Vagina (tissue), 2 donors: ENCODE measurements at places on chromosomes 3 and 15. TPM values are rescaled to one million over a fixed set of nuclear protein-coding genes. Genes with fewer than 3 reads are reported as not detected.

DNA sequence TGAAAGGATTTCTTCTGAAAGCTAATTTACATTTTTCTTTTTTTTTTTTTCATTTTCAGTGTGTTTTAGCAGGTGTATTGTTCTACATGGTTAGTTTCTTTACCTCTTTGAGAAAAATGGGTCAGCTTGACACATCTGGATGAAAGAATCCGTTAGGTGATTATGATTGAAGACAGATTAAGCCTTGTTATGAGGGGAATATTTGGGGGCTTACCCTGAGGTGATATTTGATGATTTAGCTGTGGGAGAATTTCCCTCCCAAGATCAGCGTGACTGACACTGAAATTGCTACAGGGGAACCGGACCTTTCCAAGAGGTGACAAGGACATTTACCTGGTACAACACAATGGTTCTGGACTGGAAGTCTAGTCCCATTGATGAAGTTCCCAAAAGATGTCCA lies 147.5 kb downstream of the NFKBIZ start:
- H3K27me3 ChIP-seq: no peaks in the 10 kb centered on the region
- no peaks in the 10 kb centered on the region for H3K4me1 ChIP-seq
- H3K4me3 ChIP-seq: no peak overlapping the region
- no peak for DNase-seq
- H3K27ac ChIP-seq: no peak overlapping the region
- no peaks in the 10 kb centered on the region for H3K36me3 ChIP-seq

Gene RPL22L1
- total RNA-seq: 36.1 TPM

DNA sequence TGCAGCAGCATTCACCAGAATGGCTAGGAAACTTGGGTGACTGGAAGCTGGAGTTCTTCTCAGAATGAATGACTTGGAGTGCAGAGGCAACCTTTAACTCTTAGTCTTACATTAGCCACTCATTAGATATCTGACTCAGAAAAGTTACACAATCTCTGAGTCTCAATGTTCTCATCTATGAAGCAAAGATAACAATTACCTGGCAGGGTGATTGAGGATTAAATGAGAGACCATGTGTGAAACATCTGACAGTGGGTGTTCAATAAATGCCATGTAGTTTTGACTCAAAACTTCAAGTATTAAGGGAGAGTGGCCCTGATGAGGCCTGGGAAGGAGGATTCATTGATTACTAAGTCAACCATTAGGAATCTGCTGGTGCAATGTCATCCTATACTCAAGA lies 48.3 kb downstream of the MRPL3 start:
- H3K27me3 ChIP-seq: no peaks in the 10 kb centered on the region
- no peak overlapping the region for H3K4me3 ChIP-seq
- H3K36me3 ChIP-seq: no peaks in the 10 kb centered on the region
- DNase-seq: no peak

- H3K4me3 ChIP-seq: no peak overlapping the region
- no peaks in the 10 kb centered on the region for H3K4me1 ChIP-seq
- DNase-seq: no peak
- H3K27ac ChIP-seq: no peak overlapping the region
- no peaks in the 10 kb centered on the region for H3K36me3 ChIP-seq
Observed at GRCh38 chr15:32852771-32853170, 135.0 kb downstream of the GREM1 start.

GRCh38 chr15:101446518-101447167 lies 42.9 kb downstream of the PCSK6 start:
- no peaks in the 10 kb centered on the region for H3K27me3 ChIP-seq
- no peak for DNase-seq
- H3K36me3 ChIP-seq: no peaks in the 10 kb centered on the region
- no peak overlapping the region for H3K27ac ChIP-seq

Gene LRRC31
- not detected for total RNA-seq

Gene CTXN2
- total RNA-seq: not detected

DNA sequence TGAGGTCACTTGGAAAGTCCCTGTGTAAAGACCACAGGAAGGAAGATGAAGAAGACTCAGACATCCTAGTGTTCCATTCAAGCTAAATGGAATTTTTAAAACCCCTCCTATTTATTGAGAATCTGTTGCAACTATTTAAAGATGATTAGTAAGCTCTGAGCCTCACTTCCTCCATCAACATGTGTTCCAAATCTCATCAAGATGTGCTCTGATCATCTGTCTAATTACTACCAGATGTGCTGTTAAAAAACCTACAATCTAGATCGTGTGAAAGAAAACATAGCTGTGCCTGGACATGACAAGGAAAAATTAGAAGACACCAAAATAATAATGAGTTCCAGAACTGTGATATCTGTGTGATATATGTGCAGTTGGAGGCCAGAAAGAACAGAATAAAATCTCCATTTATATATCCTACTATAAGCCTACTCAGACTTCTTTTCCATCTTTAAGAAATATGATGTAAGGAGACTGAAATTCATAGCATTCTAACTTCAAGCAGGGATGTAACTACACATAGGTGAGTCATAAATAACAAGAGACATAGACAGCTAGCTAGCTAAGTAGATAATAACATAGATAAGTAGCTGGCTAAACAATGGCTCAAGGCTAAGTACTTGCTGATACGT lies 7.8 kb downstream of the XPC start:
- no peak overlapping the region for H3K4me3 ChIP-seq
- H3K4me1 ChIP-seq: peaks cover 4% of the 10 kb centered on the region
- no peaks in the 10 kb centered on the region for H3K36me3 ChIP-seq
- H3K27me3 ChIP-seq: no peaks in the 10 kb centered on the region
- H3K27ac ChIP-seq: no peak overlapping the region

DNA sequence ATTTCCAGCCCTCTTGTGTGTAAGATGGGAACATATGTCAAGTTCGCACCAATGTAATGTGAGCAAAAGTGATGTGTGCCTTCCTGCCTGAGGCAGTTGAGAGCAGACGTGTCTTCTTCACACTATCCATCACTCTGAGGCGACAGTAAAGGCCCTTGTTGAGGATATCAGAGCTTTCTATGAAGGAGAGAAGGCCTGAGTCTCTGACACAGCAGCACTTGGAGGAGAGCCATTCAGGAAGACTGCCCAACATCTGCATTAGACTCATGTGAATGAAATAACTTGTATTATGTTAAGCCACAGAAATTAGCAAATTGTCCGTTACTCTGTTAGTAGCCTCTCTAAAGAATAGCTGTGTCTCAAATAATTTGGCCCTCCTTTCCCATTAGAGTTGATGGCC lies 108.8 kb upstream of the CCDC54 start:
- no peaks in the 10 kb centered on the region for H3K36me3 ChIP-seq
- no peak for DNase-seq
- no peaks in the 10 kb centered on the region for H3K4me1 ChIP-seq
- H3K27ac ChIP-seq: no peak overlapping the region
- H3K27me3 ChIP-seq: no peaks in the 10 kb centered on the region

DNA sequence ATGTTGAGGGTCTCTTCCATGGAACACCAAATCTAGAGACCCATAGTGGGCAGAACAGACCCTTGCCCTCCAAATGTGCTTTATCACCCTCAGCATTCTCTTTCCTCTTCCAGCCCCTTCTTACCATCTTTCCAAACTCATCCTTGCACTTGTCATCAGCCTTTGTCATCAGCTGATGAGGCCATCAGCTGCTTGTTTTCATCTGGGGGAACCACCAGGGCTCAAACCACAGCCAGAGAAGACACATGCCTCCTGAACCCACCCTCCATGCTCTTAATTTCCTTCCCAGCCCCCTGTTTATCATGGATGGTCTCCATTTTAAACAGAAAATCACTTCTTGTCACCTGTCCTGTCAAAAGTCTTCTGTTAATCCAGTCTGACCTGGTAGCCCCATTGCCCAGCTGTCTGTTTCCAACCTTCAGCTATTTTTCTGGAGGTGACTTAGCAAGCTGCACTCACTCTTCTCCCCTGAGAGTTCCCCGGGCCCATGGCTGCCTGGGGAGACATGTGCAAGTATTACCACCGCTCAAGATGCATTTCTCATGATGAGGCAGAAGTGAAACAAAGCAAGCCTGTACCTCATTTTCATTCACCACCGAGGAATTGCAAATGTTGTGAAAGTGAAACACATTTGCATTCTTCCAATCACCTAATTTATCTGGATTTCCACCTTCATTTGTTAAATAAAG lies 14.7 kb upstream of the SYNM start:
- no peaks in the 10 kb centered on the region for H3K4me1 ChIP-seq
- no peaks in the 10 kb centered on the region for H3K27me3 ChIP-seq
- H3K27ac ChIP-seq: no peak overlapping the region
- DNase-seq: no peak

DNA sequence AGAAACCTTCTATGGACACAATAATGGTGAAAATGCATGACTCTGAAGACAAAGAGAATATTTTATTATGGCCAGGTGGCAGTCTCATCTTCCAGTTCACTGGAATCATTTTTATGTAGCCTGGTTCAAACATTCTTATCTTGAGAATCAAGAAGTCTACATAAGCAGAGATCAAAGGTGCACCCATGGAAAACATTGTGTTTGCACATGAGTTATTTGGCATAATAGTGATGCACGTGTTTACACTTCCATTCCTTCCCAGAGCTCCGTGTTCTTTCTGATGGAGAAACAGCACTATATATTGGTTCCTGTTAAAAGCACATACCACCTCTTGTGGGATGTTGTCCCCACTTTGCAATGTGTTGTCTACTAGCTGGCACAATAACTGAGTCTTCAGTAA lies 572.2 kb downstream of the GRM7 start:
- no peaks in the 10 kb centered on the region for H3K36me3 ChIP-seq
- no peak overlapping the region for H3K4me3 ChIP-seq
- no peaks in the 10 kb centered on the region for H3K4me1 ChIP-seq
- no peak for DNase-seq
- H3K27me3 ChIP-seq: no peaks in the 10 kb centered on the region

Gene CATSPER2
- total RNA-seq: 9.1 TPM

DNA sequence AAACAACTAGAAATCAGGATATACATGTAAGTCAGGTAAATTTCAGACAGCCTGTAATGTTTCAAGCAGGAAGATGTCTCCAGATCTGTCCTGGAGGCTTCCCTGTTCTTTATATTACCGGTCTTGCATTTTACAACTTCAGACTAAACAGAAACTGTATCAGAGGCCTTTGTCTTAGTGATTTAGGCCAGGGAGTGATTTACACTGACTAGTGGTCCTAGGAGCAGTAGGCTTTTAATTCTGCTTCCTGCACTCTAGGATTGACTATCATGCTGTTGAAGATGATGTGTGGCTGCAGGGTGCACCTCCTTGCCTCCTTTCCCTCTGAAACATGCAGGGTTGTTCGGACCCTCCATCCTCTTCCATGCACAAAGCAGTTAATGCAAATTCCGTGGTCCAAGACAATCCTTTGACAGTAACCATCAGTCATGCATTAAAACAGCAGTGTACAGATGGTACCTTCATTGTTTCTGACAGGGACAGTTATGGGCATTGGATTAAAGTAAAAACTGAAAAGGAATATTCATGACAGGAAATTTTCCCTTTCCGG lies 27.6 kb downstream of the CHRNA7 start:
- no peak overlapping the region for H3K4me3 ChIP-seq
- DNase-seq: no peak
- H3K36me3 ChIP-seq: no peaks in the 10 kb centered on the region
- no peaks in the 10 kb centered on the region for H3K27me3 ChIP-seq

GRCh38 chr3:3443482-3443881 lies 264.0 kb upstream of the CRBN start:
- DNase-seq: no peak
- no peak overlapping the region for H3K27ac ChIP-seq
- no peaks in the 10 kb centered on the region for H3K36me3 ChIP-seq
- no peaks in the 10 kb centered on the region for H3K4me1 ChIP-seq

DNA sequence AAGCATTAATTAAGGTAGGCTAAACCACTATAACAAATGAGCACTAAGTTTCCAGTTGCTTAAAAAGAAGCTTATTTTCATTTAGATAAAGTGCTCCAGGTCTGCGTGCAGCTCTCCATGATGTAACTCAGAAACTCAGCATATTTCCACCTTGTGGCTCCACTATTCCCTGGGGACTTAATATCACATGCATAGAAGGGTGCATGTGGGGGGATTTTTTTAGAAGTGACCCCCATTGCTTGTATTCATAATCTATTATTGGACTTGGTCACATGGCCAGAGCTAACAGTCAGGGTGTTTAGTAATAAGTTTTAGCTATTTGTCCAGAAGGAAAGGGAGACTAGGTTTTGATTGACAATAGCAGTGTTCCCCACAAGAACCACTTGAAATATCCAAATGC lies 86.8 kb downstream of the TMCO5A start:
- no peaks in the 10 kb centered on the region for H3K36me3 ChIP-seq
- H3K4me3 ChIP-seq: no peak overlapping the region
- H3K27ac ChIP-seq: no peak overlapping the region
- no peak for DNase-seq
- no peaks in the 10 kb centered on the region for H3K27me3 ChIP-seq

DNA sequence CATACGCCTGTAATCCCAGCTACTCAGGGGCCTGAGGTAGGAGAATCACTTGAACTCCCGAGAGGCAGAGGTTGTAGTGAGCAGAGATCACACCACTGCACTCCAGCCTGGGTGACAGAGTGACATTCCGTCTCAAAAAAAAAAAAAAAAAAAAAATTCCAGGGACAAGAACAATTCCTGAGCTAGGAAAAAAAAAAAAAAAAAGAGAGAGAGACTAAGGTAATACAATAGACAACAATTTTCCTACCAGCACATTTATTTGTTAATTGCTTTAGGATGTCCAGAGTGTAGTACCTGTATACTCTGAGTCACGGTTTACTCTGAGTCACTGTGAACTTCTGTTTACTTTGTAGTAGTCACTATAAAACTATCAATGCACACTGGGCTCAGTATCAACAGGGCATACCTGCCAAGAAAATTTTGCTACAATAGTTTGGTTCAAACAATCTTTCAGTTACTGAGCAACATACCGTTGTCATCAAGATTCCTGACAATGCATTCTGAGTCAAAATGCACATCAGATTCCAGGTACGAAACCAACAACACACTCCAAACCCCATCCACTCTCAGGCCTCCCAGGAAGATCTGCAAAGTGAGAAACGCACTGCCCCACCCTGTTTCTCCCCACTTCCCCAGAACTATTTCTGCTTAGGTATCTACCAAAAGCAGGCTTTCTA lies 28.3 kb downstream of the IGF2BP2 start:
- H3K36me3 ChIP-seq: no peaks in the 10 kb centered on the region
- DNase-seq: no peak
- no peaks in the 10 kb centered on the region for H3K27me3 ChIP-seq
- no peak overlapping the region for H3K27ac ChIP-seq
- no peaks in the 10 kb centered on the region for H3K4me1 ChIP-seq

Gene TLR9
- not detected for total RNA-seq

DNA sequence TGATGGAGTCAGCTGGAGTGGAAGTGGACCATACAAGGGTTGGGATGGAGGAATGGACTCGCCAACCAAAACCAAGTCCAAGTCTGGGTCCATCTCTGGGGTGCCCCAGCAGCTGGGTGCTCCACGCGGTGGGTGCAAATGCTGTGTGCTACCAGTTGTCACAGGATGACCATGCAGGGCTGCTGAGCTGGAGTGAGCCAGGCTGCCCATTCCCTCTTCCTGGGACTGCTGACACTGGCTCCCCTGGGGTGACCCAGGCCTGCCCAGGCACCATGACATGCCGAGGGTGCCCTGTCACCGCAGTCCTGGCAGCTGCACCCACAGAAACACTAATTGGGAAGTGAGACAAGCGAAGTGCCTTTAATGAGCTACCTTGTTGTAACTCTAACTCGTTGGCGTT lies 140.2 kb downstream of the TPRA1 start:
- no peak overlapping the region for H3K27ac ChIP-seq
- no peak overlapping the region for H3K4me3 ChIP-seq
- peaks cover 6% of the 10 kb centered on the region for H3K27me3 ChIP-seq
- no peak for DNase-seq
- peaks cover 4% of the 10 kb centered on the region for H3K4me1 ChIP-seq
- no peaks in the 10 kb centered on the region for H3K36me3 ChIP-seq
